Brain (organoid and tissue), 16 donors: ENCODE measurements at places on chromosomes 7 and 10.

DNA sequence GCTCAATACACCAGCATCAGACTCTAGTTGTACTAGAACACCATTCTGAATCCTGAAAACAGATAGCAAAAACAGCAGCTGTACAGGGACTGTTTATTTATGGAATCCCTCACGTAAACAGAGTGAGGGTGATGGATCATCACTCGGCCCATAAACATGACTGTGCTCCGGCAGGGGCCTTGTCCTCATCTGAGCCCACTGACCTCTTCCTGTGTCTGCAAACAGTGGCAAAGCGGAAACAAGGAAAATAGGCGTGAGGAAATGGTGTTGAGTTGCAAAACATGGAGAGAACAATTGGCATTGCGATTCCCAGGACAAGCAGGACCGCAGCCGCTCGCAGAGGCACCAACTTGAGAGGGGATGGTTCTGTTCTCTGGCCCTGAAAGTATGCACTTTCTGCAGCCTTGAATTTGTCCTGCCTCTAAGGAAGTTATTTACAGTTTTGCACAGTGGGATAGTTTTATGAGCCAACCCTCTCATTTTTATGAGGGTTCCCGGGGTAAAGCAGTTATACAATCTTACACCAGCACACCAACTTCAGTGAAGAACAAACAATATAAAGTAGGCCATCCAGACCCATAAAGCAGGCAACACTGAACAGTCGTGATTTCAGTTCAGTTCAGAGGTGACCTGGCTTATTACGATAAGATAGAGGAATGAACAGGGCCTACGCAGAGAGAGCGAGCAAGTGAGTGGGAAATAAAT is 248.0 kb upstream of the FZD8 start:
- no peak for DNase-seq

DNA sequence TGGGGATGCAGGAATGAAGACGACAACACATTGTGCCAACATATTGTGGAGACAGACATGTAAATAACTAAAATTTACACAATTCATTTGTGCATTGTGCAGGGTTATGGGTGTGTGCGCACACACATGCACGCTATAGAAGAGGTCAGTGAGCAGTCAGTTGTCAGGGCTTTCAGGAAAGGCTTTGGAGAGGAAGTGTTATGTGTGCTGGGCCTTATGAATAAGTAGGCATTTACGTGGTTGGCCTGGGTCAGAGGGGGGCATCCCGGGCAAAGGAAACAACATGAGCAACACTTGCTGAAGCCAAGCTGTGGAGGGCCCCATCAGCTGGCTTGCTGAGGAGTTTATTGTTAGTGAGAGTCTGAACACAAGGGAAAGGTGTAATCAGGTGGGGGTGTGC is 4.1 kb downstream of the PRXL2A start:
- DNase-seq: no peak

DNA sequence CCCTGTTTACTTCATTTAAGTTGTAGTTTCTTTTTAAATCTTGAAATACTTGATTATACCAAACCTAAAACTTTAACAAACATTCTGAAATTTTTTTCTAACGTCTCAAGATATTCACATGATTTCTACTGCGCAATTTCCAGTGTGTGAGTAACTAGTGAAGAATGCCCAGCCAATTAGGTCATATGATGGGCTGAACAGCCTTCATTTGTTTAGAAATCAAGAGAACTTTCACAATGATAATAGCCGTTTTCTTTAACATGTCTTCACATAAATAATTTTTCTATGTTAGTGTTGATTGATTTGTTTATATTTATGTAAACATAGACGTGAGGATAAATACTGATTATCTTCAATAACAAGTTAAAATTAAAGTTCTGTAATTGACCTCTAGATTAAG is 21.8 kb downstream of the STAM start:
- no peak for DNase-seq

DNA sequence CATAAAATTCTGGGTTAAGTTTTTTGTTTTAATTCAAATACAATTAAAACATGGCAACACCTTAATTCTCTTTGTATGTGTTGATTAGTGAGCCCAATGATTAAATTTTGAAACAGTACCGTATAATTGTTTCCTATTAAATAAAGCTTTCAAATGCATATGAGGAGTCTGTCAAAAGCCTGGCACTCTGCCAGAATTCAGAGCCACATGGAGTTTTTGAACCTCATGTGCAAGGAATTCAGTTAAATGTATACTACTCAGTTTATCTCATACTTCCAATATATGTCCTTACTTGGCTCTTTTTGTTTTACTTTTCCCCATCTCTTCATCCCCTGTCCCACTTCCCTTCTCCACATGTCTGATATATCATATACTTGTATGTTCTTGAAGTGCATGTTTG is 165.6 kb upstream of the FAM3C start:
- peak; percentile 82 for DNase-seq
